ENCODE measurements at places on chromosomes 4 and X.

DNA sequence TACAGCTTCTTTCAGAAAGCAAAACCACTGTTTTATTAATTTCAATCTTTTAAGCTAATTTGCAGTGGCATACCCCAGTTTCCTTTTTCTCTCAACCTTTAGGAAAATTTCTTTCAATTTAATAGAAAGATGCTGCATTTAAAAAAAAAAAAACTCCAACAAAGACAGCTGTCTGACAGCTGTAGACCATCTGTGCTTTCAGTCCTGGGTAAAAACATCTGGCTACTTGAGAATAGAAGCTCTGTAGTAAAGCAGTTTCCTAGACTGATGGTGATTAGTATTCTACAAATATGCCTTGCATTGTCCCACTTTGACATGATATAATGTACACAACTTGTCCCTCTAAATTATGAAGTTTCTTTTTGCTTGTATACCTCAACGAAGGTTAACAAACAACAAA lies 197.8 kb downstream of the EDA start:
- no peak for DNase-seq

DNA sequence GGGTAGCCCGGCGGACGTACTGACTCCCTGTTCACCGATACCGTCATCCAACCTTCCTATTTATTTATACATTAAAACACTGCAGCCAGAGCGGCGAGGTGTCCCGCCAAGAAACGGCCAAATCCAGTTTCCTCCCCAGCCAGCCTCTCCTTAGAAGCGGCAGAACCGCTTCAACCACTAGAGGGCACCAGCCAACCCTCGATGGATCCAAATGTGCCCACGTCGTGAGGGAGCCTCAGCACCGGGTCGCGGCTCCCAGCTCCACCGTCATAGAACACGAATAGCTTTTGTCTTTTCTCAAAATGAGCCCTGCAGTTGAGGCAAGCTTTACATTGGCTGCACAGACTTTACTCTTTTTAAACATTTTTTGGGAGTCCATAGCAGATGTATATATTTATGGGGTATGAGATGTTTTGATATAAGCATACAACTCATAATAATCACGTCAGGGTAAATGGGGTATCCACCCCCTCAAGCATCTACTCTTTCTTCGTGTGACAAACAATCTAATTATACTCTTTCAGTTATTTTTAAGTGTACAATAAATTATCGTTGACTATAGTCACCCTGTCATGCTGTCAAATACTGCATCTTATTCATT lies 13.0 kb upstream of the HELT start:
- DNase-seq = peak; percentile 70

- DNase-seq = no peak
Measured at GRCh38 chrX:10534611-10535010, 85.8 kb downstream of the MID1 start.

- no peak for DNase-seq
Measured at GRCh38 chrX:139642241-139642927, 65.6 kb downstream of the MCF2 start.
